Hematopoietic multipotent progenitor cell treated with erythropoietin and hydrocortisone succinate and interleukin-3 and kit ligand, for 6 days (in vitro differentiated cells): ENCODE measurements at places on chromosomes 16 and 17.

DNA sequence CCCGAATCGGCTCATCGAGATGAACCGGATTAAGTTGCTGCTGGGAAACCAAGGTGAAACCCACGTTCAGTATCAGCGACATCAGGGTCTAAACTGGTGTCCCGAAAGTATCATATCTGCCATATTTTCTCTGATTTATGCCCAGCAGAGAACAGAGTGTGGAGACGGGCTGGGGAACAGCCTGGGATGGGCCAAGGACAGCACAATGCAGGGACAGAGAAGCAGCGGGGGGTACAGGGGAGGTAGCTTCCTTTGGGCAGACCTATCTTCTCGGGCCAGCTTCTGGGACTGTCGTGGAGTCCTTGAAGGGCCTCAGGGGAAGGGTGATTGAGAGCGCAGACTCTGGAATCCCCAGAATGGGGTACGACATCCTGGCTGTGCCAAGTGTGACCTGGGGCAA is 17.5 kb upstream of the MLKL start:
- no peak for DNase-seq

DNA sequence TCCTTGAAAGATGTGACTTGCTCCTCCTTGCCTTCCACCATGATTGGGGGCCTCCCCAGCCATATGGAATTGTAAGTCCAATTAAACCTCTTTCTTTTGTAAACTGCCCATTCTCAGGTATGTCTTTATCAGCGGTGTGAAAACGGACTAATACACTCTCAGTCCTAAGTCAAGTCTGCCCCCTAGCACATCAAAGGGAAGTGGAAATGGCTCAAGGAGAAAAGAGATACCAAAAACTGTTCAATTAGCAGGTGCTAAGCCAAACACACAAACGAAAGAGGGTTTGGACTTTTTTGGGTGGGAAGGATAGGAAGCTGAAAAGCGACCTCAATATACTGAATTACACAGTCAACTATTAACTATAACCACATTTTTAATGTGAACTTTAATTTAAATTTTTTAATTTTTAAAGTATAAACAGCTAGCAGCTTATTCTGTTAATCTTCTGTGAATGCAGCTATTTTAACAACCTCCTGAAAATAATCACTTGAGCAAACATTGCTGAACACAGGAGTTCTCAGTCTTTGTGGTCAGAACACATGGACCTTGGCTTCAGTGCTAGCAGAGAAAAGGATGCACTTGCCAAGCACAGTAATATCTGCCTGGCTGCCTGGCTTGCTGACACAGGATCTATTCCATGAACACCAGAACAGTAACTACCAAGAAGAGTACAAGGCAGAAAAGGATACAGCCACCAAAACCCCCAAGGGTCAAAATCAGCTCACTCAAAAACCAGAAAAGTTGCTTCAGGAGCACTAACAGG is 10.9 kb downstream of the ZNF18 start:
- DNase-seq, result no peak

GRCh38 chr16:77868478-77868877 is 80.1 kb downstream of the VAT1L start:
- DNase-seq, result no peak

GRCh38 chr17:8151641-8152111 is 528 bp downstream of the PER1 start:
- peak; percentile 60 for DNase-seq

- no peak for DNase-seq
Measured at GRCh38 chr17:66988069-66988798, 23.7 kb downstream of the CACNG4 start.

GRCh38 chr16:86877108-86877507 is 298.8 kb downstream of the FOXL1 start:
- DNase-seq, result no peak
